ENCODE measurements at places on chromosomes 2 and 18.

GRCh38 chr2:234368861-234369261, 128.0 kb downstream of the ARL4C start:
- peak; percentile 13 for DNase-seq

DNA sequence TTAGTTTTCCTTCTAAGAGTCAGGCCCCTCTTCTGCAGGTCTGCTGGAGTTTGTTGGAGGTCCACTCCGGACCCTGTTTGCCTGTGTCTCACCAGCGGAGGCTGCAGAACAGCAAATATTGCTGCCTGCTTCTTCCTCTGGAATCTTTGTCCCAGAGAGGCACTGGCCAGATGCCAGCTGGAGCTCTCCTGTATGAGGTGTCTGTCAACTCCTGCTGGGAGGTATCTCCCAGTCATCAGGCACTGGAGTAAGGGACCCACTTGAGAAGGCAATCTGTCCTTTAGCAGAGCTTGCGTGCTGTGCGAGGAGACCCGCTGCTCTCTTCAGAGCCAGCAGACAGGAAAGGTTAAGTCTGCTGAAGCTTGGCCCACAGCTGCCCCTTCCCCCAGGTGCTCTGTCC, 4.8 kb downstream of the REG1B start:
- DNase-seq, result no peak

DNA sequence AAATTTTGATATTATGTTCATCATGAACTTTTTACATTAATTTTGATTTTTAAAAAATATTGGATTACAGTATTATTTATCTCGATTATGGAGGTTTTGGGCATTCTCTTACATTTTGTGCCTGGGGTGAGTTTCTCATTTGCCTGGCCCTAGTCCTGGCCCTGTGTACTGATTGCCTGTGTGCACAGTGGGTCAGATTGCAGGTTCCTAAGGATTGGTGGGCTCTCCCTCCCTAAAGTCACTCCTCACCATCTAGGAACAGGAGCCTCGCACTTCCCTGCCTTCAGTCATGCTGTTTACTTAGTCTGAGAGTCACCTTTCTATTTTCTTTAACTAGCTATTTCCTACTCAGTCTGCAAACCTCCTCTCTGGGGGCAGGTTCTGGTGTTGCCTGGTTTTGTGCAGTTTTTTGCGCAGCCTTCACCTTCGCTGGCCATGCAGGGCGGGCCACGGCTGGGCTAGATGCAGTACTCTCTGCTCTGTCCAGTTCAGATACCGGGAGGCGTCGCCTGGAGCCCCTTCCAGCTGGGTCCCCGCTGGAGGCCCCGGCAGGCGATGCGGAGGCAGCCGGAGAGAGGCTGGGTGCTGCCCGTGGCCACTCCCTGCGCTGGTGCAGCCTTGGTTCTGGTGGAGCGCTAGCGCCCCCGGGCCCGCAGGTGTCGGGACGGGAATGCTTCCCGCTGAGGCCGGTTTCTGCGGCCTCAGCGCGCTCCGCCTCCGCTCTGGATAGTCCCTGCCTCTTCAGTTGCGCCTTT, 23.3 kb upstream of the MC5R start:
- peak; percentile 49 for DNase-seq

DNA sequence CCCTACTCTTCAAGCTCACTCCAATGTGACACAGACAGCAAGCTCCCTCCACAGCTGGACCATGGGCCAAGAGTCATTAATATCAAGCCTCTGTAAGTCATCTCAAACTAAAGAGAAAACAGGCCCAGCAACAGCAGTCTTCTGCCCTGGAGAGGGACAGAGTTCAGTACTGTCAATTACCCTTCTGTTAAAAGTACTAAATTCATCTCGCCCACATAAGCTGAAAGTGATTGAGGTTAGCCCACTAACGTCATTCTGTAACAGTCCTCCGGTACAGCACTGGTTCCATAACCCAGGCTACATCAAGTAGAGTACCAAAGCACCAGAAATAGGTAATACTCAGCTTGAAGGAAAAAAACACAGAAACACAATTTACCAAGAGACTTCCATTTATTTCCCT, 25.9 kb downstream of the THADA start:
- DNase-seq, result no peak

- no peak for DNase-seq
Measured at GRCh38 chr18:78543201-78543725, 436.4 kb upstream of the SALL3 start.

DNA sequence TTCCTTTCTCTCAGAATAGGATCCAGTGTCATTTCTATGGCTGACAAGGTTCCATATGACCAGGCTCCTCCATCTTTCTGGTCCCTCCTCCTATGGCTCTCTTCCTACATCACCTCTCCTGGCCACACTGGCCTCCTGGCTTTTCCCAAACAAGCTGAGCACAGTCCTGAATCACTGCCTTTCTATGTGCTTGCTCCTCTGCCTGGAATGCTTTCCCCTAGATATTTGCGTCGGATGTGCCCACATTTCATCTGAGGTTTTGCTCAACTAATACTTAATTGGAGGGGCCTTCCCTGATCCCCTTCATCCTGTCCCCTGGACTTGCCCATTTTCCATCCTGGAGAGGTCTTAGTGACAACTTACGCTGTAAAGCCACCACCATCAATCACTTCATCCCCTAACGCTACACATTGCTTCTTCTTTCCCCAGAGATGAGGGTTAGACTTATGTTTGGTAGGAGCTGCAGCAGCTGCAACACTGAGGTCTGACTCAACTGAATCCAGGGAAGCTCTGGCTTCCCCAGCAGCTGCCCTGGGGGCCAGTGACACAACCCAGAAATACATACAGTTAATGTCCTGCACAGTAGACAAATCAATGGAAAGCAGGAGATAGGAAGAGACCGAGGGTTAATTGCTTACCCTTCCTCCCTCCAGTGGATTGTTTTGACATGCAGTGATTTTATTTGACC, 42.9 kb downstream of the QPCT start:
- peak; percentile 70 for DNase-seq

DNA sequence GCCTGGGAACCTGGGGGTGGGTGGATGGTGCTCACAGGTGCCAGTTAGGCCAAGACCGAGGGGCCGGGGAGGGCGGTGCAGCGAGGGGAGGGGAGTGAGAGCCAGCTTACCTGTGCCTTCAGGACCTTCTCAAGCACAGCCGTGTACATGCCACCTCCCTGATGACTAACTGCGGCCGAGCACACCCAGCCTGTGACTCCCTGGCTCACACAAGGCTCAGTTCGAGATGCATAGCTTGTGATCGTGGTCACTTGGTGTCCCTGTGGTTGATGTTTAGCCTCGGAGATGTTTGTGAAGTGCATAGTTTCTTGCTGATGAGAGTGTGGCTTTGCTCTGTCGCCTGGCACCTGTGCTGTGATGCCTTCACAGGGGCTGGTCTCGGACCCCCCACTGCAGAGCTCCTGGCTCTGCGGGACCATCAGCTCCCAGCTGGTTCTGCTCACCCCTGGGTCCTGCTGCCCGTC, 84.5 kb upstream of the ODC1 start:
- no peak for DNase-seq

DNA sequence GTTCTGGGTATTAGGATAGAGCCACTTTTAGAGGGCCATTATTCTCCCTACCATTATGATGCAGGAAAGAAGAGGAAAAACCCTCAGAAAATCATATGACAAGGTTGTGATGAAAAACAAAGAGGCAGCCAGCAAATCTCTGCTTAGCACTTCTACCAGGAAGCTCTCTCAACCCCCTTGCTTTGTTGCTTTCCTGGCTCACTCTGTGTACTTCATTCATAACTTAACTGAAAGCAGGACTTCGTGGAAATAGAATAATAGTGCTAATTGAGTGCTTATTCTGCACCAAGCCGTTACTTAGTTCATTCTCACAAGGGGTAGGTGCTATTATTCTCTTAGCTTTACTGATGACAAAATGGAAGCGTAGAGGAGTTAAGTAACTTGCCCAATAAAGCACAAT, 354.1 kb downstream of the HRH4 start:
- no peak for DNase-seq

- DNase-seq, result no peak
Measured at GRCh38 chr2:208329485-208329884, 63.4 kb downstream of the PIKFYVE start.

DNA sequence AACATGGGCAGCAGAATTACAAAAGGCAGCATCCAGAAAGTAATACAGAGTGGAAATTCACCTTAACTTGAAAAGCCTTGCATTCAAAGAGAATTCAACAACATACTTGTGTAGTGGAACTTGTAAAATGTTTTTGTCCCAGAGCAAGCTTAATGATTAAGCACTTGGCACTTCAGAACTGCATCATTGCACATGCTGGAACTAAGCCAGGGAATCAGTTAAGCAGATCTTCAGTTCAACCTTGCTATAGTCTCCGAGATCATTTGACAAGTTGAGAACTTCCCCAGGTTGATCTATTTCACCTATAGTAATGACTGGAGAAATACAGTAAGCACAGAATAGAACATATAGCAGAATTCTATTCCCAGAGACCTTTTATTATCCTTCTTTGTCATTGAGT, 1337.2 kb upstream of the NXPH2 start:
- DNase-seq, result peak; percentile 1

- DNase-seq, result peak; percentile 86
Measured at GRCh38 chr2:214604861-214605260, 194.0 kb downstream of the VWC2L start.

- no peak for DNase-seq
Measured at GRCh38 chr2:19754907-19755306, 146.9 kb downstream of the TTC32 start.

GRCh38 chr2:3110994-3111666, 266.5 kb downstream of the EIPR1 start:
- no peak for DNase-seq

DNA sequence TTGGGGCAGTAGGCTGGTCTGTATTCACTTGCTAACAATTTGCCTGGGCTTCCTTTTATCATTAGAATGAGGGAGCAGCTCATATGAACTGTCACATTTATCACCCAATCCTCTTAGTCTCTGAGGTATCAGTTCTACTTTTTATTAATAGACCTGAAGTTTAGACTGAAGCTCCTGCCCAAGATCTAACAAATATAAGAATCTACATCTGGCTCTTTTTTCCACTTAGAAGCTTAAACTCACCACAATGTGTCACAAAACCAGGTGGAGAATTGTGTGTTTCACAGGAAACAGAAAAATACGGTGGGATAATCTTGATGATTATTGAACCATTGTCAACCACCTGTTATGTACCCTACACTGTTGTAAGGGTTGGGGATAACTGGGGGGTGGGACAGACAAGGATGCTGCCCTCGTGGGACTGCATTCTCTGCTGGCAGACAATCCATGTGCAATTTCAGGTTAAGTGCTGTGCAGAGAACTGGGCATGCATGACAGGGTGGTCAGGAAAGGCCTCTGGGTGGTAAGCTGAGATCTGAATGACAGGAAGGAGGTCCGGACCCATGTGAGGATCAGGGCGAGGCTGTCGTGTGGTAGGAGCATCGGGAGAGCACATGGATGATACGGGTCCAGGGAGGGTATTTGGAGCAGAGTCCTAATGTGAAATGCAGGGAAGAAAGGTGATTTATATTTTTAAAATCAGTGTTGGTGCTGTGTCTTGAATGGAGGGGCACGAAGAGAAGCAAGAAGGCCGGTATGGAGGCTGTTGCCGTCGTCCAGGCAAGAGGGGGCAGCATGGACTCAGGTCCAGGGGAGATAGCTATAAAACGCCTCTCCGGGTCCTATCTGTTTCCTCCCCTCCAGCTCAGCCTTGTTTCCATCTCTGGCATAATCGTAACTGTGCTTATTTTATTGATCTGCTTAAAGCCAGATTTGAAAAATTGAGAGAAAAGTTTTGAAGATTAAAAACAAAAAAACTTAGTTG, 17.6 kb downstream of the MYL12B start:
- no peak for DNase-seq

DNA sequence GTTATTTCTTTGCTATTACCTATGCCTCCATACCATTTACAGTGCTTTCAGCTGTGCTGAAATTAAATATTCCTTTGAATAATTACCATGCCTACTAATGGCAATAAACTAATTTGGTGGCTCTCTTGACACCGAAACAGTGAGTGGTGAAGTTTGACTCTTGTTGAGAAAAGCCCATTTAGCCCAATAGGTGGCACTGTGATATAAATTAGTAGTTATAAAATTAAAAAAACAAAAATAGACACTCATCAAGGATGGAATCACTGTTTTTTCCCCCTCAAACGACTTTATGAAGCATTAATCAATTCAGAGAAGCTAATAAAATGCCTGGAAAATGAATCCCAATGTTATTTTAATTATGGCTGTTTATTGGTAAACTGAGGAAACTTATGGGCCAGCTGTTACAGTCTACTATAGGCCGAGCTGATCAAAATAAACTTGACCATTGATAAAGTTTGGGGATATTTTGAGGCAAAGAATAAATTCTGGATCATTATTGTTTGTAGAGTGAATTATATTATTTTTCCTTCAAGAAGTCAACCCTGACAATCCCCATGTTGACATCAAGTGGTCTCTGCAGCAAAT, 339.6 kb downstream of the TRIB2 start:
- DNase-seq, result peak; percentile 18

DNA sequence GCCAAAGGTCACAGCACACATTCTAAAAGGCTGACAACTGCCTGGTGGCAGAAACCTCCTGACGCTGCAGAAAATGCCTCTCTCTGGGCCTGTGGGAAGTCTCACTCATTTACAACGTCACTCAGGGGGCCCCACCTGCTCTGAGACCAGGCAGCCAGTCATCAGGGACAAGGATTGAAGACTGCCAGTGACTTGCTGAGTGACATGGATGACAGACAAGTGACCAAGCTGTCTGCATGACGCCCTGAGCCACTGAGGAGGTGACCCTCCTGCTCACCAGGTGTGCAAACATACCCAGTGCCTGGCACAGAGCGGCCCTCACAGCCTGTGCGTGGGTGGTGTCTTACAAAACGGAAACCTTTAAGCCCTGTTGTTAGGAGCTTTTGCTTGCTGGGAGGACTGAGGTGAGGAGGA, 392.4 kb downstream of the TNS1 start:
- DNase-seq, result peak; percentile 14

GRCh38 chr18:23883277-23883790, 131.2 kb upstream of the TTC39C start:
- DNase-seq, result peak; percentile 16

DNA sequence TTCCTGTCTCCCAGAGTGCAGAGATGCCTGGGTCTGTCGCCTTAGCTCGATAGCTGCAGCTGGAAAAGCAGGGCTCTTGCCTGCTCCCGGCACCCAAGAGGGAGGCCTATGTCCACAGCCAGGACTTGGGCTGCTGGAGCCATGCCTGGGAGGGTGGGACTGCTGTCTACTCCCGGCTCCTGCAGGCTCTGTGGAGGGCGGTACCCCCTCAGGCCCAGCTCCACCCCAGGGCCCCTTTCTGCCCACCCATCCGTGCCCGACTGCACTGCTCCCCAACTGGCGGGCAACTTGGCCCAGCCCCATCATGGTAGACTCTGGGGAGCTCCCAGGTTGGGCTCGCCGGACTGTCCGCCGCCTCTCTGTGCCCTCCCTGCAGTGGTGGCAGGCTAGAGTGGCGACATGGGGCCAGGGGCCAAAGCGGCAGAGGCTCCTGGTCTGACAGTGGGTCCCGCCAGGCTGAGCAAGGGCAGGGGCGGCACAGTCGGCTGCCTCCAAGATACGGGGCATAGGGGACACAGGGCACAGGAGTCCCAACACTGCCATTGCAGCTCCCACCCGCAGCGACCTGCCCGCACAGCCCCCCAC, 901.0 kb downstream of the CCDC85A start:
- no peak for DNase-seq

- DNase-seq, result peak; percentile 12
Measured at GRCh38 chr2:86337244-86337835, at the start of gene REEP1. TSS of gene REEP1 (minus strand) at chr2:86337626. CDS start at chr2:86337510, 116 bp downstream.
